ENCODE measurements at places on chromosomes 7 and 10. TPM values are rescaled to one million over a fixed set of nuclear protein-coding genes. Genes with fewer than 3 reads are reported as not detected.

DNA sequence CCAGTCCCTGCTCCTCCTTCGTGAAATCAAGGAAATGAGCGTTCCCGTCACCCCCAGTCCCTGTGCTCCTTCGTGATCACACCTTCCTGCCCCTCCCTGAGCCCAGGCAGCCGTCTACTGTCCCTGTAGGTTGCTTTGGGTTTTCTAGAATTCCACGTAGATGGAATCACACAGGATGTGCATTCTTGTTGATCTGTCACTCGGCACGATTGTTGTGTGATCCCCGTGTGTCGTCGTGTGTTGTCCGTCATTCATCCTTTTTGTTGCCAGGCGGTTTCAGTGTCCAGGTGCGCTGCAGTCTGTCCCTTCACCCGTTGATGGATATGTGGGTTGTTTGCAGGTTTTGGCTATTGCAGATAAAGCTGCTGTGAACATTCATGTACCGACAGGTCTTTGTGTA, 9.4 kb downstream of the MTG1 start:
- no peaks in the 10 kb centered on the region for H3K27me3 ChIP-seq
- no peak overlapping the region for H3K4me3 ChIP-seq
- H3K4me1 ChIP-seq = no peaks in the 10 kb centered on the region
- H3K36me3 ChIP-seq = peaks cover 87% of the 10 kb centered on the region
- DNase-seq = no peak
- H3K27ac ChIP-seq = no peak overlapping the region

GRCh38 chr7:41383596-41383995, 319.3 kb downstream of the INHBA start:
- no peak overlapping the region for H3K4me3 ChIP-seq
- H3K27me3 ChIP-seq = no peaks in the 10 kb centered on the region
- H3K36me3 ChIP-seq = no peaks in the 10 kb centered on the region
- no peak for DNase-seq
- H3K4me1 ChIP-seq = no peaks in the 10 kb centered on the region

GRCh38 chr7:96778263-96778662, 68.6 kb upstream of the SEM1 start:
- no peaks in the 10 kb centered on the region for H3K4me1 ChIP-seq
- no peak overlapping the region for H3K4me3 ChIP-seq
- H3K27me3 ChIP-seq = no peaks in the 10 kb centered on the region
- H3K27ac ChIP-seq = no peak overlapping the region
- no peak for DNase-seq

- H3K4me1 ChIP-seq = peaks cover 35% of the 10 kb centered on the region
- H3K36me3 ChIP-seq = no peaks in the 10 kb centered on the region
- H3K27me3 ChIP-seq = no peaks in the 10 kb centered on the region
- DNase-seq = peak; percentile 43
Measured at GRCh38 chr10:132393695-132394181, 3.3 kb upstream of the PWWP2B start.

GRCh38 chr10:24114556-24114955, 94.4 kb upstream of the KIAA1217 start:
- DNase-seq = no peak
- H3K27ac ChIP-seq = peak overlapping the region; percentile 51
- peaks cover 6% of the 10 kb centered on the region for H3K4me1 ChIP-seq

- H3K4me3 ChIP-seq = no peak overlapping the region
- no peaks in the 10 kb centered on the region for H3K27me3 ChIP-seq
- H3K27ac ChIP-seq = no peak overlapping the region
- no peaks in the 10 kb centered on the region for H3K36me3 ChIP-seq
- no peaks in the 10 kb centered on the region for H3K4me1 ChIP-seq
Measured at GRCh38 chr10:17910125-17910789, 41.5 kb upstream of the SLC39A12 start.

GRCh38 chr7:27248911-27249723, 6.5 kb downstream of the EVX1 start:
- no peak for DNase-seq
- H3K36me3 ChIP-seq = no peaks in the 10 kb centered on the region
- H3K4me3 ChIP-seq = no peak overlapping the region
- H3K27ac ChIP-seq = no peak overlapping the region

GRCh38 chr10:71473671-71474599, 77.2 kb downstream of the CDH23 start:
- H3K27ac ChIP-seq = no peak overlapping the region
- no peaks in the 10 kb centered on the region for H3K27me3 ChIP-seq
- DNase-seq = no peak
- H3K36me3 ChIP-seq = no peaks in the 10 kb centered on the region

- H3K27ac ChIP-seq = no peak overlapping the region
- no peaks in the 10 kb centered on the region for H3K36me3 ChIP-seq
- no peak overlapping the region for H3K4me3 ChIP-seq
- DNase-seq = no peak
- no peaks in the 10 kb centered on the region for H3K4me1 ChIP-seq
- H3K27me3 ChIP-seq = peaks cover 9% of the 10 kb centered on the region
Measured at GRCh38 chr10:123621916-123622315, 44.2 kb upstream of the GPR26 start.

GRCh38 chr10:72309290-72310240, 35.8 kb downstream of the DDIT4 start:
- H3K4me3 ChIP-seq = no peak overlapping the region
- no peak for DNase-seq
- H3K36me3 ChIP-seq = no peaks in the 10 kb centered on the region
- peak overlapping the region; percentile 70 for H3K27ac ChIP-seq

- H3K36me3 ChIP-seq = peaks cover 4% of the 10 kb centered on the region
- peak; percentile 30 for DNase-seq
- no peaks in the 10 kb centered on the region for H3K4me1 ChIP-seq
Measured at GRCh38 chr10:124493214-124493882, 31.7 kb downstream of the LHPP start.

- H3K4me1 ChIP-seq = no peaks in the 10 kb centered on the region
- no peak for DNase-seq
- no peak overlapping the region for H3K27ac ChIP-seq
- H3K27me3 ChIP-seq = no peaks in the 10 kb centered on the region
- no peaks in the 10 kb centered on the region for H3K36me3 ChIP-seq
Measured at GRCh38 chr10:124346831-124347230, 71.9 kb downstream of the OAT start.

- no peaks in the 10 kb centered on the region for H3K4me1 ChIP-seq
- no peaks in the 10 kb centered on the region for H3K36me3 ChIP-seq
- H3K27ac ChIP-seq = no peak overlapping the region
Measured at GRCh38 chr7:71706597-71706975, 574.6 kb downstream of the GALNT17 start.

- no peaks in the 10 kb centered on the region for H3K4me1 ChIP-seq
- H3K4me3 ChIP-seq = no peak overlapping the region
- H3K36me3 ChIP-seq = no peaks in the 10 kb centered on the region
- H3K27ac ChIP-seq = no peak overlapping the region
- H3K27me3 ChIP-seq = peaks cover 35% of the 10 kb centered on the region
- no peak for DNase-seq
Measured at GRCh38 chr10:132052124-132052523, 13.6 kb upstream of the JAKMIP3 start.

DNA sequence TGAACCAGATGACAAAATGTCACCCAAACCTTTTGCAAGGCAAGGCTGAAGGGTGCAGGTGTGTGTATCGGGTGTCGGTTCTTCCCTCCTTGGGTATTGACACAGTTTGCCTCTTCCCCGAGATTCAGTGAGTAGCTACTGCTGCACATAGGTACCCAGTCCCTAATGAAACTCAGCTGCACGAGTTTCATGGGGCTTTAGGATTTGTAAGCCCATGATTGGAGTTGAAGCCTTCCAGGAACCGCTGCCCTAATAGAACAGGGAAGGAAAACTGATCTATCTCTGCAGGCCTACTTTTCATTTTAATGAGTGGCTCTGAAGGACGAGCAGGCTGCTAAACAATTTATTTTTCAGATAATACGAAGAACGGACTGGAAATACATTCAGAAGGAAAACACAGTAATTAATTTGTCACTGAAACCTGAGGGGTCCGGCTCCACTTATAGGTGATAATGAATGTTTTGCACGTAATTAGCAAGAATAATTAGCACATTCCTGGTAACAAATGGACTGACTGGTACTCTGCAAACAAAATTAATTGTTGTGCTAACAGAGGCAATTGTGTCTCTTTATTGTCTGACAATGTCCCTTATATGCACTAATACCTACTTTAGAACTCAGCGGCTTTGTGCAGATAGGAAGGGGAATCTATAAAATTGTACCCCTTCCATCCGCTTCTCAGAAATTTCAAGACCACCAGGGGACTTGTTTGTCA, 49.6 kb upstream of the FZD8 start:
- no peak for DNase-seq
- no peaks in the 10 kb centered on the region for H3K4me1 ChIP-seq
- no peaks in the 10 kb centered on the region for H3K27me3 ChIP-seq
- H3K27ac ChIP-seq = no peak overlapping the region
- H3K4me3 ChIP-seq = no peak overlapping the region
- H3K36me3 ChIP-seq = no peaks in the 10 kb centered on the region

DNA sequence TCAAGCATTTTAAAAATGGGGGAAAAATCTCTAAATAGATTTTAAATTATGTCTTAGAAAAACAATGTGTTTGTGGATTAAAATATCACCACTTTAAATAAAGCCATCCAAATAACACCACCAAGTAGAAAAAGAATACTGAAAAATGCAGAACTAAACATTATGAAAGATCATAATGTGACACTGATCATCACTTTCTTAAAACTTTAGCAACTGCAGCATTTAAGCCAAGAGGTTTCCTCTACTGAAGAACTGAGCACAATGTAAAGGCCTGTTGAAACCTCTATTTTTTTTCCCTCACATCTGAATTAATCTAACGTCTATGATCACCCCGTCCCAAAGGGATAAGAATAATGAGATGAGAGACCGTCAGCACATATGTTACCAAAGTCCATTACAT, 18.6 kb downstream of the MINDY3 start:
- no peaks in the 10 kb centered on the region for H3K36me3 ChIP-seq
- peaks cover 17% of the 10 kb centered on the region for H3K4me1 ChIP-seq
- H3K27ac ChIP-seq = no peak overlapping the region
- H3K4me3 ChIP-seq = no peak overlapping the region
- no peak for DNase-seq

- H3K27ac ChIP-seq = no peak overlapping the region
- no peaks in the 10 kb centered on the region for H3K4me1 ChIP-seq
- DNase-seq = no peak
- H3K4me3 ChIP-seq = no peak overlapping the region
- H3K36me3 ChIP-seq = no peaks in the 10 kb centered on the region
- H3K27me3 ChIP-seq = peaks cover 24% of the 10 kb centered on the region
Measured at GRCh38 chr7:100951888-100952560, 2.7 kb downstream of the MUC3A start.

GRCh38 chr10:112145263-112145662, 38.3 kb downstream of the GPAM start:
- H3K27ac ChIP-seq = no peak overlapping the region
- H3K4me1 ChIP-seq = peaks cover 2% of the 10 kb centered on the region
- DNase-seq = no peak
- no peaks in the 10 kb centered on the region for H3K27me3 ChIP-seq

GRCh38 chr7:120400806-120401455, 128.0 kb downstream of the KCND2 start:
- H3K27ac ChIP-seq = no peak overlapping the region
- H3K4me1 ChIP-seq = no peaks in the 10 kb centered on the region
- no peak overlapping the region for H3K4me3 ChIP-seq
- no peaks in the 10 kb centered on the region for H3K36me3 ChIP-seq

DNA sequence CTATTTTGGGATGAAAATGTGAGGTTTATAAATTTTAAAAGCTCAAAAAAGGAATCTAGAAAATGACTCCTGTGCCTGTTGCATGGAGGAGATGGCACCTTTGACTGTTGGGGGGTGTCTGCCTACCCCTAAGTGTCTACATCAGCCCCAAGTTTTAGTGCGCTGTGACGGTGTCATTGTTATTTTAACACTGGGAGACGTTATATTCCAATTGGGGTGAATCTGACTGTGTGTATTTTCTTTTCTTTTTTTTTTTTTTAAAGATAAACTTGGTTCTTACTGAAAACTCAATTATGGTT, 517 bp downstream of the SRGN start:
- no peaks in the 10 kb centered on the region for H3K27me3 ChIP-seq
- DNase-seq = no peak
- no peaks in the 10 kb centered on the region for H3K36me3 ChIP-seq
- H3K4me3 ChIP-seq = peak overlapping the region; percentile 57
- peaks cover 51% of the 10 kb centered on the region for H3K4me1 ChIP-seq

GRCh38 chr7:48742079-48742798, 182.1 kb upstream of the CDC14C start:
- no peaks in the 10 kb centered on the region for H3K27me3 ChIP-seq
- H3K36me3 ChIP-seq = no peaks in the 10 kb centered on the region
- no peak overlapping the region for H3K27ac ChIP-seq

- H3K4me1 ChIP-seq = no peaks in the 10 kb centered on the region
- no peak overlapping the region for H3K4me3 ChIP-seq
- no peaks in the 10 kb centered on the region for H3K27me3 ChIP-seq
- no peaks in the 10 kb centered on the region for H3K36me3 ChIP-seq
- H3K27ac ChIP-seq = no peak overlapping the region
Measured at GRCh38 chr10:62895063-62895462, 78.9 kb upstream of the EGR2 start.

DNA sequence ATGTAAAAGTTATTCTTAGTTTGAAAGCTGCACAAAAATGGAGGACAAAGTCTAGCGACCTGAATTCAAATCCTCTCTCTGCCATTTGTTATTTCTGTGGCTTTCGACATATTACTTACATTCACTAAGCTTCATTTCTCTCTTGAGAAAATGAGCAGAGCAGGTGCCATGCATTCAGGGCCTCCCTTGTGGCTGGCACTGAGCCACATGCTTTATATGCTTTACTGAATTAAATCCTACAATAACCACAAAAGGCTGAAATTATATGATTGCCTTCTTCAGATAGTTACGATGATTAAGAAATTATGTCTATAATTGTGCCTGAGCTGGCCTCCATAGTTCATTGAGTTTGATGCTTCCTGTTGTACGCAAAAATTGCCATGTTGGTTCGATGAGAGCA, 98.7 kb downstream of the NPSR1 start:
- H3K36me3 ChIP-seq = no peaks in the 10 kb centered on the region
- no peaks in the 10 kb centered on the region for H3K27me3 ChIP-seq
- no peak overlapping the region for H3K27ac ChIP-seq
- H3K4me1 ChIP-seq = no peaks in the 10 kb centered on the region
- DNase-seq = no peak
- no peak overlapping the region for H3K4me3 ChIP-seq

Gene DOCK4
- total RNA-seq = 78.5 TPM

Gene FAM25G
- not detected for total RNA-seq

Gene CD36
- 141 TPM for total RNA-seq

Gene CTTNBP2
- total RNA-seq = 6.6 TPM

Gene RET
- 0.68 TPM for total RNA-seq

Gene FEZF1
- total RNA-seq = not detected

Gene C1QL3
- total RNA-seq = not detected

Gene ANXA8
- total RNA-seq = 15.0 TPM

Gene OR6V1
- not detected for total RNA-seq

Gene SSC4D
- 1.7 TPM for total RNA-seq

Gene HPSE2
- 0.77 TPM for total RNA-seq

Gene FLNC
- 11.7 TPM for total RNA-seq

Gene CDHR3
- 28.7 TPM for total RNA-seq

Gene FAM180A
- 3.0 TPM for total RNA-seq

Gene VSIR
- total RNA-seq = 117 TPM

Gene CACNB2
- total RNA-seq = 1.4 TPM

Gene TAS2R60
- total RNA-seq = not detected

Gene GSTO2
- 7.8 TPM for total RNA-seq

Gene CAV2
- 143 TPM for total RNA-seq

Measured in lower lobe of right lung (tissue), 2 donors.